GDM1 (cell line): ENCODE measurements at places on chromosomes 6 and 20.

DNA sequence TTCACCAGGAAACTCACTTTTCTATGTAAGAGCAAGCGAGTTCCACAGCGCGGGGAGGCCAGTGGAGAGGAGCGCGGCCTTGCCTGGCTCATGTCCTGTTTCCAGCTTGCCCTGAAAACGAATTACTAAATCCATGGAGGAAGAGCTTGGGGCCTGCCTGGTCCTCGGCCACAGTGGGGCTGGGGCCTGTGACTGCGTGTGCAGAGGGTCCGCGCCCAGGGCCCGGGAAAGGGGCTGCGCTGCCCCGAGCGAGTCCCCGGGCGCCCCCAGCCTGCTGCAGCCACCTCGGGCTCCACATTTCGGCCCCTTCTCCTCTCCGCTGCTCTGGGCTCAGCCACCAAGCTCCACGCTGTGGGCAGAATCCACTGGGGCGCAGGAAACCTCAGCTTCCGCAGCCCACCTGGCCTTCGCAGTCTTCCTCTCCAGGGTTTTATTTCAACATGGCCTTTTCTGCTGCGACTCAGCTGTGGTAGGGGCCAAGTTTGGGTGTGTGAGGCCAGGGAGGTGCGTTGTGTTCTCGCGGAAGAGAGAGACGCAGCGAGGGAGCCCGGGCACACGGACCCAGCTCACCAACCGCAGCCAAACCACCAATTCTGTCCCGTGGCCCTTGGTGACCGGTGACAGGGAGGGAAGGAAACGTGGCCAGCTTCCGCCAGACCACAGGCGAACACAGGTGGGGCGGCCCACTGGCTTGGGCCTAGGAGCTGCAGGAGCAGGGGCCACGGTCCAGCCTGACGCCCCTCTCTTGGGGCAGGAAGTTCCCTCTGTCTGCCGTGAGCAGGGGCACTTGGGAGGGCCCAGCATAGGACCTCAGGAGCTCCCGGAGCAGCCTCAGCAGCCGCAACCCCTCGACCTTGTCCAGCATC, 211.4 kb downstream of the ERMARD start:
- DNase-seq: no peak

DNA sequence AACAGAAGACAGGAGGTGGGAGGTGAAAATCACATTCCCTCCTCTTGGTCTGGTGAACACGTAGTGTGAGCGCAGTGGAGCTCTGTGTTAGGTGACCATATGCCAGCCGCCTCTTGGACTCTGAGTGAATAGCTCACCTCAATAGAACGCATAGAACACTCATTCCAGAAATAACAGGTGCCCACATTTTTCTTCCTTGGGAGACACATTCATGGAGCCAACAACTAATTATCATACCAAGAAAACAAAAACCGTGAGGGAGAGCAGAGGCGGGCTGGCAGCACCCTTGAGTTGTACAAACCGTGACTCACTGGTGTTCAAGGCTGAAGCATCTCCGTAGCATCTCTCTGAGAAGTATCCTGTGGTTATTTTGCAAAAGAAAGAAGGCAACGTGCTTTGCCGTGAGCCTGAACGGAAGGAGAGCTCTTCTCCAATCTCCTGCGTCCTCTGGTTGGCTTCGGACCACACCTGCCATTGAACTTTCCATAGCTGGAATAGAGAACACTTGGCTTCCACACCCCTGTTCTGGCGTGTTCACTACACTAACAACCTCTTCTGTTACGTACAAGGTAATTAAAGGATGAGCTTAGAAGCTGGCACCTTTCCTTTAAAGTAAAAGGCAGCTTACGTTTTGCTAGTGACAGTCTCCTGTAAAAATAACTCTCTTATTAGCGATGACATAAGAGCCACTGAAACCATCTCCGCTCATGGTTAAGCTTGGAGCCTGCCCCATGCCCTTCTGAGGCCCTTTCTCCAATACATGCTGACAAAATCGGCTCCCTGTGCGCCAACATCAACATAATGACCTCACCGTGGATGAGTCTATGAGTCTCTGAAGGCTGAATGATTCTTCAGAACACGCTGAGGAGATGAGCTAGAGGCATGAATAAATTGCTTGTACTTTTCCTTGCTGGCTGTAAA, 30.2 kb upstream of the SGK1 start:
- DNase-seq: no peak

DNA sequence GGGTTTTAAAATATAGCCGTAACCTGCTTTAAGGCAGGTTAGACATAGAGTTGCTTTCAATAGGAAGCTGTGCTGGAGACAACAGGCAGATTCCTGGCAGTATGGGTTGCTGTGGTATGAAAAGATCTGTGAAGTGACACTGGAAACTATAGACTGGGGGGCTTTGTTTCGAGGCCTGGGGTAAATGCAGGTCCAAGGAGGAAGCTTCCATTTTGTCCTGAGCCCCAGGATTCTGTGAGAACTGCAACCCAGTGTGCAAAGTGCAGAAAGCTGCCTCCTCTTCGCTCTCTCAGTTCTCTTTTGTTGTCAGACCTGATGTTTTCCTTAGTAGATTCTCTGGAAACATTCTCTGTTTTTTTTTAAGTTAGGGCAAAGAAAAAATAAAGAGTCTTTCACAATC, 86.9 kb downstream of the LYRM4 start:
- no peak for DNase-seq

- no peak for DNase-seq
These were observed 626.6 kb upstream of the ADGRB3 start for GRCh38 chr6:68008445-68008844.

GRCh38 chr20:9119776-9120175, 50.9 kb downstream of the PLCB4 start:
- DNase-seq: no peak

DNA sequence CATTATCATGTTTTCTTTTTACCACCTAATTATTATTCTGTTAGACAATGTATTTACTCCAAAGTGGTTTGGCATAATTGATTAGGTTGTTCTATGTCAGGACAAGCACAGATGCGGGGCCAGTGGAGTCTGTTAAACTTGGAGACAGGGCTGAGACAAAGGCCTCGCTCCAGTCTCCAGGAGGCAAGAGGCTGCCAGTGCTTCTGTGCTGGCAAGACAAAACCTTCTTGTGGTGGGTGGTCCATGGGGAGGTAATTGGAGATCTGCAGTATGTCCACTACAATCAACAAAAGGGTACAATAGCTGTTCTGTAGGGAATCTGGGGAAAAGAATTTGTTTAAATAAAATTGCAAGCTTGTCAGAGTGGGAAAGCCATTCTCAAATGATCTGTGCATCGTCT, 677.2 kb upstream of the SLC35B3 start:
- no peak for DNase-seq

DNA sequence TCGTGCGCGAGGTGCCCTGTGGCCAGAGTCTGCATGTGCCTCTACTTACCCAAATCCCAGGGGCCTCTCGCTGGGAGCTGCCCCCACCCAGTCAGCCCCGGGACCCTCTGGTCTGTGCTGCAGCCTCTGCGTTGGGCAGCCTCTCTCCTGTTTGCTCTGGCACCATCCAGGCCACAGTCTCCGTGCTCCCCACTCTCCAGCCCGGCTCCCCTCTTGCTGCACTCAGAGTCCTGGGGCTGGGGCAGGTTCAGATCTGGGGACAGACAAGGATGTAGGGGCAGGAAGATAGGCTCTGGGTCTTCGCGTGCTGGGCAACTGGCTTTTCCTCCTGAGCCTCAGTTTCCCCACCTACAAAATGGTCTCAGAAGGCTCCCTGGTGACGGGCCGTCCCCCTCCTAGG, 70.8 kb upstream of the GATA5 start:
- no peak for DNase-seq
